ENCODE measurements at places on chromosomes 11 and 22. TPM values are rescaled to one million over a fixed set of nuclear protein-coding genes. Genes with fewer than 3 reads are reported as not detected.
A peak's percentile ranks its signal among the peaks of the same experiment; 100 is the strongest.

Gene APOL5
- not detected for total RNA-seq

Gene SMC1B
- total RNA-seq, result 0.72 TPM

Gene CDC42EP2
- 8.4 TPM for total RNA-seq

Gene PANX3
- not detected for total RNA-seq

Gene SERPIND1
- 5.1 TPM for total RNA-seq

Gene HOATZ
- total RNA-seq, result 0.72 TPM

Gene MRGPRX3
- not detected for total RNA-seq

Gene EXPH5
- 5.8 TPM for total RNA-seq

Gene GRIA4
- total RNA-seq, result 7.7 TPM

Gene TPBGL
- 0.24 TPM for total RNA-seq

GRCh38 chr11:107563702-107564101 is 1.8 kb downstream of the ALKBH8 start:
- peak; percentile 73 for DNase-seq

GRCh38 chr11:132639403-132639802 is 892.9 kb downstream of the OPCML start:
- no peak for DNase-seq

- no peak for DNase-seq
Observed at GRCh38 chr22:43402128-43402527, 9.7 kb upstream of the MPPED1 start.

DNA sequence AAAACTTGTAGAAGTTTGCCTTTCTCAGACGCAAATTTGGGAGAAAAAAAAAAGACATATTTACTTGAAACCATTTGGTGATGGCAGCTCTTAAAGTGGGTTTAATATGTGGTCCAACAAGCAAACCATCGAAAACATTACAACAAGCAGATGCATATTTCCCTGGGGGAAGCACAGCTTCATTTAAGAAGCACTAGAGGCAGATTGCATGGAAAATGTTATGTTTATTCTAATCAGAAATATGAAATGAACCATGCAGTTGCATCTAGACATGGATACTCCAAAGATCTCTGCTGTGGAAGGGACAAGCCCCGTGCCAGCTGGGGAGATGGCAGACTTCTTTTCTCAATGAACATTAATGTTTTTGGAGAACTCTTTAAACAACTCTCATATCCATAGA is 57.4 kb upstream of the PARVA start:
- DNase-seq, result peak; percentile 9

DNA sequence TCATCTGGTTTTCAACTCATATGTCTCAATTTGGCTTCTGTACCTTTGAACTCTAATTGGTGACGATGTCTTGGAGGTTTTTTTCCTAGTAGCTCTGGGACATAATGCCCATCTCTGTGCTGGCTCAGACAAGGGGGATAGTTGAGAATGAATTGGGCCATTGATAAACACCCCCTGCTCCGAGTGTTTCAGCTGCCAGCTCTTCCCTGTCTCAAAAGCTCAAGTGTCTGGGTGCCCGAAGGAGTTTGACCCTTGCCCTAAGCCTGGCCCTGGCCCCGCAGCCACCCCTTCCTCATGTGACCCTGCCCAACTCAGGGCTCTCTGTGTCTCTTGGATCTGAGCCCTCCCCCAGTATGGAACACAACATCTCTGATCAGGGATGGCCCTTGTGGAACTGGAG is 3.0 kb downstream of the INSC start:
- DNase-seq, result no peak

DNA sequence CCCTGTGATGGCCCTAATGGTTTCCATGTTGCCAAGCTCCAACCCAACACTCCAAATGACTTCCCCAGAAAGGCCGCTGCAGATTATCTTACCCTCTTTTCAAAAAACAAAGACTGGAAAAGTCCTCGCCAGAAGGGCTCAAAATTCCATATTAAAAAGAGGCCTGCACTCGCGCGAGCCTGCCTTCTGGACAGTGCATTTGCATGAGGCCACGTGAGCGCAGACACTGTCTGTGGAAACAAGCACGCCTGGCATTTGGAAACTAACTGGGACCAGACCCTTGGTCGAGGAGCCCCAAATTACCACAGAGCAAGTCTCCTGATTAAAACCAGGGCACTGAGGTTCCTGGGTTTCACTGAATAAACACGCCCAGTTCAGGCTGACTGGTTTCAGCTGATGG is 42.9 kb downstream of the ABTB2 start:
- DNase-seq, result no peak

DNA sequence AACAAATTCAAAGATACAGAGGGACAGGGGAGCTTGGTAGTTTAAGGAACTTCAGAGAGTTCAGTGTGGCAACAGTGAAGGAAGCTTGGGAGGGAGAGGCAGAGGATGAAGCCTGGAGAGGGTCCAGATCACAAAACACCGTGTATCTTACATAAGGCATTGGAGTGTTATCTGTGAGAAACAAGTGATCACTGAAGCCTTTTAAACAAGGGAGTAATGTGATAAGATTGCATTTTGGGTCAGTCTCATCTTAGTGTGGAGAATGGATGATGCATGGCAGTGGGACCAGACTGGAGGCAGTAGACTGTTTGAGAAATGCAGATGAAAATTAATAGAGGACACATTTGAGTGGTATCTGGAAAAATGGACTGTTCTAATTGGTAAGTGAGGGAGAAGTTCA is 79.4 kb downstream of the EXT2 start:
- DNase-seq, result no peak

DNA sequence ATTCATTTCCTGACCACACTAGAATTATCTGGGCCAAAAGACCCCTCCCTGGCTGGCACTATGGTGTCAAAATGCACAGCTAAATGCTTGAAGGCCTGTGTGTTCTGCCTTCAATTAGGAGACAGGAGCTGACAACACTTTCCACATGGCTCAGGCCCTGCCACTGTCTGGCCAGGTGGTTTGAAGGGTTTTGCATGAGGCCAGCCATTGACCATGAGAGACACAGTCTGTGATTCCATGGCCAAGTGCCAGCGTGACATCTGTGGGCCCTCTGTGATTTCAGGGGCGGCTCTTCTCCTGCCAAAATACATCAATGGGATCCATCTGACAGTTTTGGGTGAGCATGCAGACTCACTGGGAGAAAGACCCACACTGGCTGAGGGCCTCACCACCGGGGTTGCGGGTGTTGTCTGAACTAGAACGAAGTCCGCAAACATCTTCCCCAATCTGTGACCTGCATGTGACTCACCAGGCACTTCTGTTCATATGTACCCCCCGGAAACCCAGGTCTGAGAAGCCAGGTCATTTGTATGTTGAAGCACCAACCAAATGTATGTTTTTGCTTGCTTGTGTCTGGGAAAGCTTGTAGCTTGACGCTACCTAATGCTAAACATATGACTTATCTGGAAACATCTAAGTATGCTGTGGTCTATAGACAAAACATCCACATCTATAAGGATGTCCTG is 20.7 kb upstream of the NAV2 start:
- no peak for DNase-seq

GRCh38 chr11:3623121-3623520 is 18.7 kb downstream of the ART5 start:
- no peak for DNase-seq

DNA sequence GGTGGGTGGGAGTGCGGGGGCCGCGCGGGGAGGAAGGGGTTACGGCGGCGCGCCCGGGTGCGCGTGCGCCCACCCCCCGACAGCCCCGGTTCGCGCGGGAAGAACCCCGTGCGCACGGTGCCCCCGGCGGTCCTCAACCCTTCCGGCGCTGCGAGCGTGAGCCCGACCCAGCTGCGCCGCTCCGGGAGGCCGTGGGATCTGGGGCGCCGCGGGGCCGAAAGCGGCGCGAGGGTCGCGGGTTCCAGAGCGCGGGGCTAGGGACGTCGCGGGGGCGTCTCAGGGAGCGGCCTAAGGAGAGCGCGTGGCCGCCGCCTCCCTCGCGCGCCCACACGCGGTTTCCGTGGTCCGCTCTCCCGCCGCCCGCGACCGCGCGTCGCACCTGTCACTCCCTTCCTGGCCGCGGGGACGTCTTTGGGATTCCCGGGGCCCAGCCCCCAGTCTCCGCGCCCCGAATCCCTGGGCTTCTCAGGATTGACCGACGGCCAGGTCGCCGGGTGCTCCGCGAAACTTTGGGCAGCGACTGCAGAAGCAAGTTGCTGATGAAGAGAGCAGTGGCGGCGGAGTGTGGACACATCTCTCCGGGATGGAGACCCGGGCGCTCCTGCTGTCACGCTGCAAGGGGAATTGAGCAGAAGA is 582 bp downstream of the SREBF2 start:
- peak; percentile 40 for DNase-seq

DNA sequence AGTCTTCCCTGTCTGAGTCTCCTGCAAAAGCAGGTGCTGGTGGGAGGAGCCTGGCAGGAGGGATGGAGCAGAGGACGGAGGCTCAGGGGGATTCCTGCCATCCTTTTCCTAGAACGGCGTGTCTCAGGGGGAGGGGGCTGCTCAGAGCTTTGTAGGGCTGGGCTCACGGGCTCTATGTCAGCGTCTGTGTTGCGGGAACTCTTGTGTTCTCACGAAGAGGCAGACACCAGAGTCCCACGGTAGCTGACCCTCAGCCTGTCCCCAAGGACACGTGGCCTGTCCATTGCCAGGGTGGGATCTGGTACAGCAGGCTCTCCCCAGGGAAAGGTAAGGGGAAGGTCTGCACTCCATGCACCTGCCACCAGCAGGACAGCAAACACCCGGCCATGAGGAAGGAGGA is 1505.2 kb downstream of the TBC1D22A start:
- no peak for DNase-seq

DNA sequence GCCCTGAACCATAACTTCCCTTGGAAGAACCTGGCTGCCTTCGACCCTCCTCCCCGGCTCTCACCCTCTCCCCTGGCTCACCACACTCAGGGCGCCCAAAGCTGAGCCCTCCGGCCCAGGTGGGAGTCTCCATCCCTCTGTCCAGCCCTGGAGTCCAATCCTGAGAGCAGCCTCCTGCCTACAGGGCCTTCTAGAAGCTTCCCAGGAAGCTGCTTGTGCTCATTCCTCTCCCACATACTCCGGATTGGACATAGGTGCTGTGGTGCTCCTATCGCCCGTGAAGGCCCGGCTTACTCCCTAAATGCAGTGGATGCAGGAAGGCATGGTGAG is 1332.0 kb downstream of the BRD1 start:
- DNase-seq, result no peak

DNA sequence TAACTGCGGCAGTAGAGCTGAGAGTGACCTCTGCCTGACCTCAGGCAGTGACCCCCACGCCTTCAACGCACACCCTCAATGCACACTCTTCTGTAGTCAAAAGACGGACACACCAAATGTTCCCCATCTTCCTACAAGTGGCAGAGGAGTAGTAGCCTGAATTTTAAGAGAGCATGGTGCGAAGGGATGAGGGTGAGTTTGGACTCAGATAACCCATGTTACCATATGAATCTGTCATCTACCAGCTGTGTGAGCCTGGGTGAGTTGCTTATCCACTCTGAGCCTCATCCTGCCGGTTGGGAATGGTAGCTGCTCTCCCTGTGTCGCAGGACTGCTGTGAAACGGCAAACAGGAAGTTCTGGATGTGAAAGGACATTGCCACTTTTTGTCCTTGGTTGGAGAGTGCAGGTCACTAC is 20.6 kb upstream of the ROBO3 start:
- DNase-seq, result no peak

DNA sequence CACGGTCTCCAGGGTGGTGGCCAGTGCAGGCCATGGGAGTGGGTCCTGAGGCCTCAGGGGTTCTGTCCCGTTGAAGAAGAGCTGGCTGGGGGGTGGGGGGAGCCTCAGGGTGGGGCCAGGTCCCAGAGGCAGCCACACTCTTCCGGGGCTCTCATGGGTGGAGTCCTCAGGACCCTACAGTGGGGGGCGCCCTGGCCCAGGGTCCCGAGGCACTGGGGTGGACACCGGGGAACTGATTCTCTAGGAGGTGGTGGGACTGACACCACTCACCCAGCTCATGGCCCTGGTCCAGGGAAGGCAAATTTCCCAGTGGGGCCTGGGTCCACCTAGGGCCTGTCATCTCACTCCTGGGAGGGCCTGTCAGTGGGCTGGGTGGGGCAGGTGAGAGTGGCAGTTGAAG is 12.8 kb downstream of the GGT5 start:
- DNase-seq, result no peak

GRCh38 chr22:48478529-48479265 is 1349.0 kb downstream of the BRD1 start:
- no peak for DNase-seq

DNA sequence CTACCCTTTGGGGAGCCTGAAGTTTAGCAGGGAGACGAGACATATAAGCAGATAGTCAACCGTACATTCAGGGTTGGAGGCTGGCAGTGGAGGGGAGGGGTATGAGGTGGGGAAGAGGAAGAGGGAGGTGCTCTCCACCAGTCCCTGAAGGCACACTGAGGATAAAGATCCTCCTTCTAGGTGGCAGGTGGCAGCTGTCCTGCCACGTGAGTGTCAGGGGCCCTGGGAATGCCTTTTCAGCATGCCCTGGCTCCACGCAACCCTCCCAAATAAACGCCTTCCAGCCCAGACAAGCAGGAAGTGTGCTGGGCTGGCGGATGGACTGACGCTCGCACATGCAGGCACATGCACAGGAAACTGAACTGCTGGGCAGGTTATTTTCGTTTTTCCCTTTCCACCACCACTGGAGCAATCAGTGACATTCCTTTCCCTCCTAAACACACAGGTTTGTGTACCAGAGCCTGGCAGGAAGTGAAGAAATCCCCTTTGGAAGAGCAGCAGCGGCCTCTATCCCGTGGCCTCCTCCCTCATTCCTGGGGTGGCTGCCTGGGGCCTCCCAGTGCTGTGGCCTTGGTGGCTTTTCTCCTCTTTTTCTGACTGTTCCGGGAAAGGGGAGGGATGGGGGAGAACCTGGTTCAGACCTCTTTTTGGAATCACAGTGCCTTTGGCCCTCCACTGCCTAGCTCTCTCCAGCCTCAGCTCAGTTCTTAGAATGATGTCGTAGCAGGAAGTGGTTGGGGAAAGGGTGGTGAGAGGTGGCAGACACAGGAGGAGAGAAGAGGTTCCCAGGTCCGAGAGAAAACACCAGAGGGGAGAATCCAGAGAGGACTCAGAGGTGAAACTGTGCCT is 157.0 kb upstream of the TIMP3 start:
- DNase-seq, result peak; percentile 82

- DNase-seq, result no peak
Observed at GRCh38 chr11:110125632-110126031, 32.4 kb downstream of the ZC3H12C start.

- peak; percentile 64 for DNase-seq
Observed at GRCh38 chr11:65488273-65489034, 10.4 kb upstream of the MALAT1 start.

DNA sequence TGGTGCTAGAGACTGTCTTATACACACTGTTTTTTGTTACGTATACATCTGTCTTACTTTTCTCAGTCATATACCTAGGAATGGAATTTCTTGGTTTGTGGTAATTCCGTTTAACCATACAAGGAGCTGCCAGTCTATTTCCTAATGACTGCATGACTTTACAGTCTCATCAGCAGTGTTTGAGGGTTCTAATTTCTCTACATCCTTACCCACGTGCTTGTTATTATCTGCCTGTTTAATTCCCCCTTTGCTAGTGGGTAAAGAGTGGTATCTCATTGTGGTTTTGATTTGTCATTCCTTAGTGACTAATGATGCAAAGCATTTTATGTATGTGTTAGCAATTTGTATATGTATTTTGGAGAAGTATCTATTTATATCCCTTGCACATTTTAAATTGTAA is 1008.0 kb downstream of the FAM181B start:
- no peak for DNase-seq

GRCh38 chr11:66543263-66544107 is 2.4 kb downstream of the ZDHHC24 start:
- peak; percentile 51 for DNase-seq

Data from umbilical cord (tissue), 2 donors.